Glomerular endothelial cell (primary cell): ENCODE measurements at places on chromosomes 3 and 15. TPM values are rescaled to one million over a fixed set of nuclear protein-coding genes. Genes with fewer than 3 reads are reported as not detected.
A peak's percentile ranks its signal among the peaks of the same experiment; 100 is the strongest.

DNA sequence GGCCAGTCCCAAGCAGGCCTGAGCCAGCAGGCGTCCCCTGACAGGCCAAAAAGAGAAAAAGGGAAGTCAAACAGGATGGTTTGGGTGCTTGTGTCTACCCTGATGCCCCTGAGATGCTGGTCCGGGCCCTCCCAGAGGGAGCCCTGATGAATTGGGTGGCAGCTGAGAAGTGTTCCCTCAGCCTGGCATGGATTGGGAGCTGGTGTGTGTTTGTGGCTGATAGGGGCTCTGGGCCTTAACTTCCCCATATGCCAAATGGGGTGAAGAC is 1.4 kb downstream of the FBLN2 start:
- no peak for DNase-seq

- no peak for DNase-seq
Observed at GRCh38 chr15:50251638-50252182, 13.8 kb downstream of the HDC start.

- no peak for DNase-seq
Observed at GRCh38 chr3:42130329-42131070, 39.3 kb downstream of the TRAK1 start.

GRCh38 chr3:144773350-144773749 is 801.7 kb downstream of the DIPK2A start:
- no peak for DNase-seq

DNA sequence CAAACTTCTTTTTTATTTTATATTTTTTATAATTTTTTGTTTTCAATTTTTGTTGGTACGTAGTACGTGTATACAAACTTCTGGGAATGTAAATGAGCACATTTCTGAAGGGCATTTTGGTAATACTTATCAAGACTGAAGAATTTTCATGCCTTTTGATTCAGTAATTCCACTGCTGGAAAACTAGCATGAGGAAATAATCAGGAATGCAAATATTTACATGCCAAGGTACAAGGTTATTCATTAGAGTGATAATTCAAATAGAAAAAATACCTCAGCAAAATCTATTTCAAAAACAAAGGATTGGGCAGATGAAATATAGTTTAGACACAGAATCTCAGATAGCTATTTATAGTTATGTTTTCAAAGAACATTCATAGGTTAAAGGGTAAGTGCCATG is 128.7 kb downstream of the DMXL2 start:
- no peak for DNase-seq

- no peak for DNase-seq
Observed at GRCh38 chr3:8485943-8486342, 15.7 kb upstream of the LMCD1 start.

Gene ZKSCAN7
- 1.2 and 1.9 TPM in 2 replicates for total RNA-seq

GRCh38 chr3:133934073-133934970 is 38.6 kb upstream of the RAB6B start:
- no peak for DNase-seq

GRCh38 chr3:51395493-51396213 is 4.6 kb downstream of the RBM15B start:
- no peak for DNase-seq

Gene MYZAP
- total RNA-seq, result 3.1 and 23.0 TPM in 2 replicates

Gene SKOR1
- total RNA-seq, result 0.19 TPM in 1 of 2 replicates, not detected in the other

- DNase-seq, result no peak
Observed at GRCh38 chr3:192958219-192958872, 40.7 kb upstream of the MB21D2 start.

DNA sequence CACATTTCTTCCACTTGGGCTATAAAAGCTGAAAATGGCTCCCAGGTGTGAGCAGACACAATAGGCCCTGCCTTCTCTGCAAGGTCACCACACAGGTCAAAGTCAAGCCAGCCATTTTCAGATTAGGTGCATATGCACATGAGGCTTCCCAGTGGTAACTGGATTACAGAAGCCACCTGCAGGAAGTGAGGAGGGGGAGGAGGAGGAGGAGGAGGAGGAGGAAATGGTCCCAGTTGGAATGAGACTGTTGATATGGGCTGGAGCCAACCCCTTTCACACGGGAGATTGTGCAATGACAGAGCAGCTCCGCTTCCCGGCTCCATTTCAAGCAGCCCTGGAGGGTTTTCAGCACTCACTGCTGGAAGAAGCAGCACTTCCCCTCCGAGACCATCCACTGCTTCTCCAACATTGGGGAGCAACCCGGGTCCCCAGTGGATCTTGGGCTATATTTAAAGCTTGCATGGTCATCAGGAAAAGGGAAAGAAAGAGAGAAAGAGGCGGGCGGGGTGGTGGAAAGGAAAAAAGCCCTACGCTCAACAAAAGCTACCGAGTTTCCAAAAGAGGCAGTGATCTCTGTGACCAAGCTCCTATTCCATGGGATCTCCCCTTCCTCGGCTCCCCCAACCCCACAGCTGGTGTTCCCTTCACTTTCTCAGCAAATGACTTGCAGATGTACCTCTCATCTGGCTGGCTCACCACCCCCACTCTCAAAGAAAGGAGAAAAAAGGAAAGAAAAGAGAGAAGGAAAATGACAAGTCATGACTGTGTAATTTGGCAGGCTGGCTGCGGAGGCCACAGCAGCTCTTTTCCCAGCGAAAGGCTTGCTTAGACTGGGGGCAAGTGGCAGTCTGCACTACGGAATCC is 58.3 kb downstream of the LRIG1 start:
- peak; percentile 37 for DNase-seq

- no peak for DNase-seq
Observed at GRCh38 chr3:61090389-61091169, 160.7 kb downstream of the FHIT start.

GRCh38 chr3:105686278-105686897 is 182.4 kb downstream of the CBLB start:
- no peak for DNase-seq

DNA sequence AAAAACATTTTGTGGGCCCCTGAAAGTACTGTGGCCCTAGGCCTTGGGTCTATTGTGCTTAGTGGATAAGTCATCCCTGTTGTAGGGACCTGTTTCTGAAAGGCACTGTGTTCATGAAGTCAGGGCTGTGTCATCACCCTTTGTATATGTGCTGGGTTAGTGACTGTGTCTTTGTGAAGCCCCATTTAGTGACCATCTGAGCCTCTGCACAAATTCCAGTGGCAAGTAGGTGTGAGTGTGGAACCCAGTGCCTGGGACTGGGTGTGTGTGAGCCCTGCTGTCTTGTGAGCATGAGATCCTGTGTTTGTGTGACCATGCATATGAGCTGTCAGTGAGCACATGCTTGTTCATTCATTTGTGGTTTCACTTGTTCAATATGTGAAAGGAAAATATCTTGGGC is 1.2 kb upstream of the HYAL1 start:
- DNase-seq, result no peak

DNA sequence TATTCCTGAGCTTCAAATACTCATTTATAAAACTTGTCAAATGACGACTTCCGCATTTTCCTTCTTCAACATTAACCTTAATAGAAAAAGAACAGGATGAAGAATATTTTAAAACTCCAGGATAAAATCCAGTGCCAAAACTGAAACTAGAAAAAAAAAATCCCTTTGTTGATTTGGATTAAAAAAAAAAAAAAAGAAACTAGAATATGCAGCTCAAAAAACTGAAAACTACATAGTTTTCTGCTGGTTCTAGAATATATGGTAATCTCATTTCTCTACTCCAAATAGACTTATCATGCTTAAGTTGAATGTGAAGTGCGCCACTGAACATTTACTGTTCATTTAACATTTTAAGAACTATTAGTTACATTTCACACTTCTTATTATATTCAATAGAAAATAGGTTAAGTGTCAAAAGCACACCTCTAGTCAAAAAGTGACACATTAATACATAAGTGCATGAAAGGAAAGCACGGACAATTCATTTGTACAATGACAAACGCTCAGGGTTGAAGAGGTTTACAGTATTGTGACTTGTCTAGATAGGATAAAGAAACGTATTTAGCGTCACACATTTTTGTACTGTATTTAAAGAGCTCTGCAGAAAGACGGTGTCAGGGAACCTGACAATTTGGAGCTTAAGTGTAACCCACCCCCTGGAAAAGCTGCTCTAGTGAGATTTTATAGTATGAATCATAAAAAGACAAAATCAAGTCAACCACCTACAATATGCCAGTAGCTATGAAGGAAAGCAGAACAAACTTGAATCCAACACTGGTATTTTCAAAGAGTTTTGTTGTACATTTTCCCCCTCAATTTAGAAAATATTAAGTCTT is 5.8 kb downstream of the TRA2B start:
- DNase-seq, result no peak

Gene ALG1L2
- total RNA-seq, result not detected in 2 replicates

Gene SI
- total RNA-seq, result not detected in 2 replicates

GRCh38 chr15:48974882-48975281 is 11.2 kb upstream of the SHC4 start:
- no peak for DNase-seq

Gene LSMEM2
- total RNA-seq, result not detected in 2 replicates
